ENCODE measurements at places on chromosomes 2 and 18.

- DNase-seq = peak; percentile 73
Observed at GRCh38 chr2:160305081-160305750, 105.1 kb upstream of the ITGB6 start.

DNA sequence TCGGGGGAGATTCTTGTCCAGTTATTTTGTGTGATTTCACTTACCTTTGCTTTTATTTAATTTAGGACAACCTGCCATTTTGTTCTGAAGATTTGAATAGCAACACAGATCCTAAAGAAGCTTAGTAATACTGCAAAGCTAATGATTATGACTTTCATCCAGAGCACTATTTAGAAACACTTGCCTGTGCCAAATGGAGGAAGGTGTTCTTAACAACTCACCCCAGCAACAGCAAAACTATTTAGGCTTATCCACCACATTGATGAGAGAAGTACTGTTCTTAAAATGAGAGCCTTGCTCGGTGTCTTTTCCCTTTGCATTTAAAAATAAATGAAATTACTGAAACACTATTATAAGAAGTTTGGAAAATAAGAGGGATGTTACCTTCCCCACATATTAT, 59.7 kb downstream of the RHBDD1 start:
- DNase-seq = no peak

- DNase-seq = peak; percentile 66
Observed at GRCh38 chr2:38634684-38635083, 31.2 kb upstream of the GALM start.

DNA sequence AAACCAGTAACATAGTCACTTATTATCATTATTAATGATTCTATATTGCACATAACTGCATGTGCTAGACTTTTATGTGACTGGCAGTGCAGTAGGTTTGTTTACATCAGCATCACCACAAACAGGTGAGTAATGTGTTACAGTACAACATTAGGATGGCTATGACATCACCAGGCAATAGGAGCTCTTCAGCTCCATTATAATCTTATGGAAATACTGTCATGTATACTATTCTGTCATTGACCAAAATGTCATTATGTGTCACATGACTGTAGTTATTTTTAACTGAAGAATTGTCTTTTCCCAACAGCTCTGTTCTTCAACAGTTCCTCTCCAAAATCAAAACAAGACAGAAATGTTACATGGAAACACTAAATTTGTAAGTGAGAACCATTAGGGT, 96.3 kb downstream of the C18orf54 start:
- no peak for DNase-seq

Data from EH (cell line).